ENCODE measurements at places on chromosomes 1 and 21. TPM values are rescaled to one million over a fixed set of nuclear protein-coding genes. Genes with fewer than 3 reads are reported as not detected.

The CATSPERE gene
- not detected for total RNA-seq

The FCER1G gene
- not detected for total RNA-seq

The HTR6 gene
- total RNA-seq = not detected

DNA sequence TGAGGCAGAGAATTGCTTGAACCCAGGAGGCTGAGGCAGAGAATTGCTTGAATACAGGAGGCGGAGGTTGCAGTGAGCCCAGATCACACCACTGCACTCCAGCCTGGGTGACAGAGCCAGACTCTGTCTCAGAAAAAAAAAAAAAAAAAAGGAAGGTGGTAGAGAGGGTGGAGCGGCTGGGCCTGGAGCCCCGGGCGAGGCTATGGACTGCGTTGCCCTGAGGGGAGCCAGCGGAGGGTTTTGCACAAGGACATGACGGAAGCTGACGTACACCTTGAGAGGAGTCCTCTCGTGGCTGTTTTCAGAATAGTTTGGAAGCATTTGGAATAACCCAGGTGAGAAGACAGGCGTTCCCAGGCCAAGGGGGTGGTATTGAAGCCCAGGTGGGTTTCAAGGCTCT lies 6.9 kb upstream of the FBLIM1 start:
- no peak for DNase-seq

DNA sequence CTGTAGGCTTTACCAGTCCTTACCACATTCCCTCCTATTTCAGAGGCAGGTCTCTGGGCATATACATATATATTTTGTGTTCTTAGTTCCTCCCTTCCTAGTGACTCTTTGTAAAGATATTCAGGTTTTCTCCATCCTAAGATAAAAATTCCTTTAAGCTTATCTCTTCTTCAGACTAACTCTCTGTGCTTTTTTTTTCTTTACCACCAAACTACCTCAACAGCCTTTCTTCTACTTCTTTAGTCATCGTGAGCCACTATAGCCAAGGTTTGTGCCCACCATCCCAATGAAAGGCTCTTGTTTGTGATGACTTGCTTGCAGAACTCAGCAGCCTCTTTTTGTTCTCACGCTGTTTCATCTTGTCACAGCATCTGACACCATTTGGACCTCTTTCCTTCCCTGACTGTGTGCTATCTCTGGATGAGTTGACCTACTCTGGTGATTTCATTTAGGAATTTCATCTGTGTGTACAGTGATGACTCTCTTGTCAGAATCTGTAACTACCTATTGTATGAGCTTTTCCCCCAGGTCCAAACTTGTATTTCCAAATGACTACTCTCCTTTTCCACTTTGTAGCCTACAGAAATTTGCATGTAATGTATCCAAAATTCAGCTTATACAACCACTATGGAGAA lies 59.0 kb upstream of the MACF1 start:
- DNase-seq = no peak

DNA sequence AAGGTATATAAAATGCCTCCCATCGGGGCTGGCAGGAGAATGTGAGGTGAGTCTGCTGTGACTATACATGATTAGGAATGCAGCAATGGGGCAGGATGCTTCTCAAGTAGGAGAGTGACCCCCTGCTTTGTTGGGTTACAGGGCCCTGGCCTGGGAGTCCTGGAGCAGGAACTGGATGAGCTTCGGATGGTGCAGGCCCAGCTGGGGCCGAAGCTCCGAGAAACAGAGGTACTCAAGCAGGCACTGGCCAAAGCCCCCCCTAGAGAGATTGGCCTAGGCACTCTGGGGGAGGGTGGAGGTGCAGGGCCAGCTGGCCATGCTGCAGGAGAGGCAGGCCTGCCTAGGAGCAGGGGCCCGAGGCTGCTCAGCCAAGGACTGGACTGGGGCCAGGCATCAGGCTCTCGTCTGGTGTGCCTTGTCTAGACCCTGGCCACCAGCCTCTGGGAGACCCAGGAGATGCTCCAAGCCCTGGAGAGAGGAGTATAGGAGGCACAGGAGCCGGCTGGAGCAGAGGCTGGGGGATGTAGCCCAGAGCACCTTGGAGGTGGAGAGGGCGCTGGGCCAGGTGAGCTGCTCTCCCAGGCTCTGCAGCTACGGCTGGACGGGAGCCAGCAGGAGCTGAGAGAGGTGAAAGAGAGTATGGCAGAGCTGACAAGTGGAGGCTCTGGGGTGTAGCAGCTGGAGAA lies 32.8 kb upstream of the PKP1 start:
- DNase-seq = peak; percentile 1

GRCh38 chr1:248839168-248839555 lies 1.1 kb downstream of the ZNF672 start:
- DNase-seq = no peak

DNA sequence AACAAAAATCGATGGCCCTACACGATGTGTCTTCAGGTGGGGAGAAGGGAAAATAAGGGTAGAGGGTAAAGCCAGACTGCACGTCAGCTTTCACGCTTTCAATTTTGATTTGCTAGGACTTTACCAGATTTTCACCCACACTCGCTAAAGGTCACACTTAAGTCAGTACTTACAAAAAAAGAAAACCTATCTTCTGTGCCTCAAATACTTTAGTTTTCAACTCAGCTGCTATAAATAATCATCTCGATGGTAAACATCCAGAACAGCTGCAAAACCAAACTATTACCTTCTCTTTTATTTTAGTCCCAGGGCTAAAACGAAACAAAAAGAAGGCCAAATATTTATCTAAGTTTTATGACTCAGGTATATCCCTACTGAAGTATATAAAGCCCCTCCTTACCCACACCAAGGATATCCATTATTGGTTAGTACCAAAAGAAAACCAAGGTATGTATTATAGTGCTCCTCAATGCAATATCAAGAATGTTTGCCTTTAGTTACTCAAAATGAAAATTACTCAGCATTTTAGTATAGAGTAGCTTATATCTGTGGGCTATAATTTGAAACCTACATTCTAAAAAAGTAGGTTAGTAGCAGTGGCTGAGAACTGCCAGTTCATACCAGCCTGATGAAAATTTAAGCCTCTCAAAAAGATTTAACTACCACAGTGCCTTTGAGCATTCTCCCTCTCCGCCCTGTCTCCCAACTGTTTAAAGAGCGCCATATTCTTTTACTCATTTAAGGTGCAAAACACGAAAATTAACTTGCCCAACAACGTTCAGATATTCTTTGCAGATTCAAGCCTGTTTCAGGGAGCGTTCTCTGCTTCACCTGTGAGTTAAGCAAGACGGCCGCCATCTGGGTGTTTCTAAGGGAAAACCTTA lies 1.5 kb downstream of the CSDE1 start:
- DNase-seq = no peak

GRCh38 chr1:86389307-86389706 lies 6.8 kb downstream of the ODF2L start:
- DNase-seq = no peak

GRCh38 chr1:21887216-21887736 lies 49.8 kb downstream of the HSPG2 start:
- no peak for DNase-seq

DNA sequence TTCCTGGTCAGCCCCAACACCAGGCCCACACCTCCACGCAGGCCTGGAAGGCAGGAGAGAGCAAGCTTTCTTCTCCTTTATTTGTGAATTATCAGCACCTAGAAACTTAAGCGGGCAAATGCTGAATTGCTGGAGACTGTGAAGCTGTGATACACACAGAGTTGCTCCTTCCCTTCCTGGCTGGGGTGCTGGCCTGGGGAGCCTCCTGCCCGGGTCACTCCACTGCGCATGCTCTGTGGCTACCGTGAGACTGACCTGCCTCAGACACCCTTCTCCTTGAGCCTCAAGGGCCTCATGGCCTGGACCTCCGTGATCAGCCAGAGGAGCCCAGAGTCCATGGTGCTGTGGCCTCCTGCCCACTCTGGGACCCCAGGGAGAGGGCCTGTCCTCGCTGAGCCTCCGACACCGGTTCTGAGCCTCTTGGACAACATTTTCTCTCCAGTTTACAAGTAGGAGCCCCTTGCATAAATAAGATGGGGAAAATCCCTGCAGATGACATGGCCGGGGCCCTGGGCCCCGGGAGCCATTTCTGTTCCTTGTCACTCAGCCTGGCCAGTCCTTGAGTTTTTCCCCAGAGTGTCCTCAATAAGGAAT lies 18.0 kb downstream of the AGPAT3 start:
- DNase-seq = no peak

GRCh38 chr1:183323849-183324683 lies 94.1 kb downstream of the NMNAT2 start:
- DNase-seq = peak; percentile 48

- DNase-seq = no peak
These were observed 127.2 kb downstream of the FOXD2 start for GRCh38 chr1:47565092-47565491.

DNA sequence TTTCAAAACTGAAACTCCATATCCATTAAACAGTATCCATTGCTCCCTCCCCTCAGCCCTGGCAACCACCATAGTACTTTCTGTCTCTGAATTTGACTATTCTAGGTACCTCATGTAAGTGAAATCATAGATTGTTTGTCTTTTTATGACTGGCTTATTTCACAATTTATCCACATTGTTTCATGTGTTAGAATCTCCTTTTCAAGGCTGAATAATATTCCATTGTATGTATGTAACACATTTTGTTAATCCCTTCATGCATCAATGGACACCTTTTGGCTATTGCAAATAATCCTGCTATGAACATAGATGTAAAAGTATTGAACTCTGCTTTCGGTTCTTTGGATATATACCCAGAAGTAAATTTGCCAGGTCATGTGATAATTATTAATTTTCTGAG lies 37.5 kb downstream of the AGO3 start:
- DNase-seq = no peak

DNA sequence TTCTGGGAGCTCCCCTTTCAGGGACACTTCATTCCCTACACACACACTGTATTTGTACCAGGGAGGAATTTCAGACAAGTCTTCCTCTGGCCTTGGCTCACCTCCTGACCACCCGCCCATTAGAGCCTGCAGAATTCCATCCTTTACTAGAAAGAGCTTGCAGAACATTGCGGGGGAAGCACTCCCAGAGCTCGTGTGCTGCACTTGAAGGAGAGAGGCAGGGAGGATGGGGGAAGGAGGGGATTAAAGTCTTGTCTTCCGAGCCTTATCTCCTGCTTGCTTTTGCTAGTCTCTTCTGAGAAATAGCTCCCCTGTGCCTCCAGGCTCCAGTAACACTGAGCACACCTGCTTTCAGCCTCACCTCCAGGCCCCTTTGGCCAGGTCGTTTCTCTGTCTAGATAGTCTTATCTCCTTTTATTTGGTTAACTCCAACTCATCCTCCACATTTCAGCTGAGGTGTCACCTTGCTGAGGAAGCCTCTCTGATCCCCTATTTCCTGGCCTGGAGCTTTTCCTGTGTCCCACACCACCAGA lies 62.0 kb downstream of the PCNX2 start:
- DNase-seq = no peak

DNA sequence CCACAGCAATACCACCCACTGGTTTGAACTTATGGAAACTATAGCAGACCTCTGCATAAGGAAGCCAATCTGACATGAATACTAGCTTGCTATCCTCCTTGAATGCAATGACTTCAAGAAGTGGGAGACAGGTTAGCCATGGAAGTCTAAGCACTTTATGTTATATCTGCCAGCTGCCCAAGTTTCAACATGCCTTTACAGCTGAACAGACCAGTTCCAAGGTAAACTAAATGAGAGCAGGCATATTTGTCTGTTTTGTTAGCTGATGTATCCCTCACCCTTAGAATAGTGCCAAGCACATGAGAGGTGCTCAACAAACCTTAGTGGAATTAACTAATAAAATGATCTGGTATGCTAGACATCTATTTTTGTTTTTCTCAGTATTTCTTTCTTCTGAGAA lies 65.1 kb downstream of the ALG14 start:
- no peak for DNase-seq

DNA sequence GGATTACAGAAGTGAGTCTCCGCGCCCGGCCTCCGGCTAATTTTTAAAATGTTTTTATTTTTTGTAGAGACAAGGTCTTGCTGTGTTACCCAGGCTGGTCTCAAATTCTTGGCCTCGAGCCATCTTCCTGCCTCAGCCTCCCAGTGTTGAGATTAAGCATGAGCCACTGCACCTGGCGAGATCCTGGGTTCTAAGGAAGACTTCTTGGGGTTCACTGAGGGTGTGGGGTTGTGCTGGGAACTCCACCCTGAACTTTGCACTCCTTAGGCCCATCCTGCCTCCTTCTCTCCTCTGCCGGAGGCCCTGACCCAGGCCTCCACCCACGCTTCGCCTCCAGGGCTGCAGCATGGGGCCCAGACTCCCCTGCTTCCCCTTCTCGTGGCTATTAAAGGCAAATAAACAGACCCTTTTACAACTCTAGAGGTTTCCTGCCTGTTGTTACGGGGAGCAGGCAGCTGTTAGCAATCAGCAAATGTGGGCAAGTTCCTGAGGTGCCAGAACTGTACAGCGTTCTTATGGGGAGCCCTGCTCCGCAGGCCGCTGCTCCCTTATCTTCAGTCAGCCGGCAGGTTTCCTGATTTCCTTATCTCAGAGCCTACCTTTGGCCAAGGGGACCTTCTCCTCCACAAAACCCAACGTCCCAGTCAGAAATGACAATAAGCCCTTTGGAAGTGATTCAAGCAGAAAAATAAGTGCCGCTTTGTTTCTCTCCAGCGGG lies 41.0 kb upstream of the LIN9 start:
- peak; percentile 9 for DNase-seq

DNA sequence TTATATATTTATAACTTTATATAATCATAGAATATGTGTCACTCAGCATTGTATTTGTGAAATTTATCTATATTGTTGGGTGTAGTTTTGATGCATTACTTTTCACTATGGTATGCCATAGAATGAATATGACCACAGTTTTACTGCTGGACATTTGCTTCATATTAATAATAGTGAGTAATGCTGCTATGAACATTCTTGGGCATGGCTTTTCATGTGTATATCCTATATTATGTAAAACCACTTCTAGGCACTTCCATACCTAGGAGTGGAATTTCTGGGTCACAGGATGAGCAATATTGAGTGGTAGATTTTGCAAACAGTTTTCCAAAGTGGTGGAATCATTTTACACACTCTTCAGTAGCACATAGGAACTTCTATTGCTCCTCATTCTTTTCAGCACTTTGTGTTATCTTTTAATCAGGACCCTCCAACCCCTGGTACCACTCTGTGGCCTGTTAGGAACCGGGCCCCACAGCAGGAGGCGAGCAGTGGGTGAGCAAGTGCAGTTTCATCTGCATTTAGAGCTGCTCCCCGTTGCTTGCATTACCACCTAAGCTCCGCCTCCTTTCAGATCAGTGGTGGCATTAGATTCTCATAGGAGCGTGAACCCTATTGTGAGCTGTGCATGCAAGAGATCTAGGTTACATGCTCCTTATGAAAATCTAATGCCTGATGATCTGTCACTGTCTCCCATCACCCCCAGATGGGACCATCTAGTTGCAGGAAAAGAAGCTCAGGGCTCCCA lies 56.0 kb upstream of the CNIH3 start:
- no peak for DNase-seq

GRCh38 chr1:97603776-97604175 lies 317.1 kb downstream of the DPYD start:
- DNase-seq = peak; percentile 7

- no peak for DNase-seq
These were observed 25.6 kb downstream of the NUP133 start for GRCh38 chr1:229482511-229482910.

- DNase-seq = no peak
These were observed 26.9 kb upstream of the RGL1 start for GRCh38 chr1:183778045-183778444.

GRCh38 chr1:31617916-31618746 lies 642 bp downstream of the HCRTR1 start:
- DNase-seq = peak; percentile 68
